ENCODE measurements at places on chromosomes 3 and 15. TPM values are rescaled to one million over a fixed set of nuclear protein-coding genes. Genes with fewer than 3 reads are reported as not detected.

GRCh38 chr3:24167429-24167828 lies 222.3 kb downstream of the NR1D2 start:
- no peak overlapping the region for H3K27ac ChIP-seq
- no peak for DNase-seq
- no peaks in the 10 kb centered on the region for H3K36me3 ChIP-seq

DNA sequence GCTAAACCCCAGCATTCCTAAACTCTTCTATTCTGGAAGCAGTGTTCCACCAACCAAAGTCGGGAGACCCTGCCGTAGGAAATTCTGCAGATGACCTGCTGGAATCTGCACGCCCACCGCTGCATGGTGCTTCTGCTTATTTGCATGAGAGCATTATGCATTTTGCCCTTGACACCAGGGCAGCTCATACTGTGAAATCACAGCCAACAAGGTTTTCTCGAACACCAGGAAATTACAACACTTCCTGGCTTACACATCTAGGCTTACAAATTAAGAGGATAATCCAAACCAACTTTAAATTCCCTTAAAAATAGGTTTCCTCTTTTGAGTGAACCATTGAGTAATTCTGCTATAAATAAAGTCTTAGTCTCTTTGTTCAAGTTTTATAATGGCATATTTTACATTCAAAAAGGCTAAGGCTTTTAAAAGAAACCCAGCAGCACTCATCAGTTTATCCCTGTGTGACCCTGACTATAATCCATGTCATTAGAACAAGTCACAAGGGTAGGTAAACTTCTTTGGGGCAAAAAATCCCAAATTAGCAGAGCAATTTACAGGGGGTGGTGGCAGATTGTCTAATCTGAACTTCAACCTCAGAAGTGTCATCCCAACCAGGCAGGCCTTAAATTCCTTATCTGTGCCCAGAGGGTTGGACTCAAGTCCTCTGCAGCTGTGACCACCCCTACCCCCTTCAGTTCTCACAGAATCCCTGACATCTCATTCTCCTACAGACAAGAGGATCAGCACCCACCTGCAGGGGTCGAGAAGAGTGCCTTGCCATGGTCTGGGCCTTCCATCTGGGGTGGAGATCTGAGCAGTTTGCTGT lies 33.5 kb upstream of the RBP1 start:
- H3K27me3 ChIP-seq, result no peaks in the 10 kb centered on the region
- peaks cover 13% of the 10 kb centered on the region for H3K36me3 ChIP-seq
- H3K4me1 ChIP-seq, result peaks cover 12% of the 10 kb centered on the region

DNA sequence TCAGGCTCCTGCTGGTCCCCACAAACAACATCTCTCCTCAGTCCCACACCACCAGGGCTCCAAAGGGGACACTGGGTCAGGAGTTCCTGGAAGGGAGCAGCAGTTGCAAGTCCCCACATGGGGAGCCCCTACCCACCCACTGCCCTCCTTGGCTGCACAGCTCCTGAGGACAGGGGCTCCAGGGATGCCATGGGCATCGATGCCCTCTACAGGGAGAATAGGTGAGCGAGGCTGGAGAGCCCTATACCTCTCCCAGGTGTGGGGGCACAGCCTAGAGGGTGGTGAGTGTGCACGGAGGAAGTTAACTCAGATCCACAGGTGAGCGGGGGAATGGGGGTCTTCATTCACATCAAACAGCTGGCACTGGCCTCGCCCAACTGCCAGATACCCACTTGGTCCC lies 141.2 kb upstream of the LINGO1 start:
- peaks cover 1% of the 10 kb centered on the region for H3K36me3 ChIP-seq
- H3K4me3 ChIP-seq, result no peak overlapping the region
- no peaks in the 10 kb centered on the region for H3K4me1 ChIP-seq
- DNase-seq, result no peak
- H3K27me3 ChIP-seq, result no peaks in the 10 kb centered on the region
- no peak overlapping the region for H3K27ac ChIP-seq

GRCh38 chr15:73777741-73778140 lies 24.6 kb upstream of the INSYN1 start:
- peaks cover 6% of the 10 kb centered on the region for H3K4me1 ChIP-seq
- H3K36me3 ChIP-seq, result no peaks in the 10 kb centered on the region
- H3K27ac ChIP-seq, result no peak overlapping the region
- no peak overlapping the region for H3K4me3 ChIP-seq

Gene ZNF280D
- total RNA-seq, result 15.2 TPM
